ENCODE measurements at places on chromosomes 13 and 19. TPM values are rescaled to one million over a fixed set of nuclear protein-coding genes. Genes with fewer than 3 reads are reported as not detected.

DNA sequence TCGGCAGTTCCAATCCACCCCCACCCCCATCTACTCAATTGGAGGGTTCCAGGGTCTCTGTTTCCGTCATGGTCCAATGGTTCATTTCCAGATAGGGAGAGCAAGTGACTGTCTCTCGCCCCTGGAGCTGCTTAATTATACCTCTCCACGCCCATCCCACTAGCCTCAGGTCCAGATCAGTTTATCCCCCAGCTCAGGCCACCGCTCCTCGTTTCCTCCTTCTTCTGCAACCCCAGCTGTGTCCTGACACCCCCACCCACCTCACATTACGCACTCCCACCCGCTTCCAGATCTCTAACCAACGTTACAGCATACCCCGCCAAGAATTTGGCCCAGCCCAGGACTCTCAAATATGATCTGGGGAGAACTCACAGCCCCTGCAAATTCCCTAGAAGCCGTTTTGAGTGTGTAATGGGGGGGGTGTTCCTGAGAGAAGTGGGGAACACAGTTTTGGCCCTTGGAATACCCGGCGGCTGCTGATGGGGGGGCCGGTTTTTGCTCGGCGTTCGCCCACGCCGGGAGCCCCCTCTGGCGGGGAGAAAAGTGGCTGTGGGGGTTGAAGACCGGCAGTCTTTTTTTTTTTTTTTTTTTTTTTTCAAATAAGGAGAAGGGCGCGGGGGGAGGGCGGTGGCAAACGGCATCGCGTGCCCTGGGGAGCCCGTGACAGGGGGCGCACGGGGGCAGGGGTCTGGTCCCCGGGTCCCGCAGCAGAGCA, 1.7 kb upstream of the PDE4A start:
- DNase-seq, result peak; percentile 66

DNA sequence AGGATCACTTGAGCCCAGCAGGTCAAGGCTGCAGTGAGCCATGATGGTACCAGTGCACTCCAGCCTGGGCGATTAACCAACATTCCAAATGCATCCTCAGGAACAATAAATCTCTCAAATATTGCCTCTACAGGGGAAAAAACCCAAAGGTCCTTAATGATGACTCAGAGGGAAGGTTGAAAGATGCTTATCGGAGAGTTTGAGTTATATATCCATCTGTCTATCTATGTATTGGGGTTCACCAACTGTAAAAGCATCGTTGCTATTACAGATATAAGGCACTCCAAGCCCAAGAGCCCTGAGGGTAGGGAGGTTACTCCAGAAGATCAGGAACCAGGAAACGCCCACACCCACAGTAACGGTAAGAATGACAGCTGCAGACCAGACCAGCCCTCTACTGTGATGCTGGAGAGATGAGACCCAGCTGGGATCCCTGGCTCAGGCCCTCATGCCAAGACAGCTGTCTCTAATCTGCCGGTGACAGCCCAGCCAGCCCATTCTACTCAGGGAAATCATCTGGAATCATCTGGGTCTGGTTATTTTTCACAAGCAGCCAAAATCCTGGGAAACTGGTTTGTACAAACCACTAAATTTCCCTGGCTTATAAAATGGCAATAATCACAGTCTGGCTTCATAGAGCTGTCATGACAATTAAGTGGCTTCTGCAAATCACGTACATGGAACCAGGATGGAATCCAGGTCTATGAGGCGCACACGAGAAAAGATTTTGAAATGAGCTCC, 23.8 kb downstream of the TEX101 start:
- no peak for DNase-seq

GRCh38 chr13:62088165-62088564, 672.5 kb upstream of the PCDH20 start:
- DNase-seq, result no peak

DNA sequence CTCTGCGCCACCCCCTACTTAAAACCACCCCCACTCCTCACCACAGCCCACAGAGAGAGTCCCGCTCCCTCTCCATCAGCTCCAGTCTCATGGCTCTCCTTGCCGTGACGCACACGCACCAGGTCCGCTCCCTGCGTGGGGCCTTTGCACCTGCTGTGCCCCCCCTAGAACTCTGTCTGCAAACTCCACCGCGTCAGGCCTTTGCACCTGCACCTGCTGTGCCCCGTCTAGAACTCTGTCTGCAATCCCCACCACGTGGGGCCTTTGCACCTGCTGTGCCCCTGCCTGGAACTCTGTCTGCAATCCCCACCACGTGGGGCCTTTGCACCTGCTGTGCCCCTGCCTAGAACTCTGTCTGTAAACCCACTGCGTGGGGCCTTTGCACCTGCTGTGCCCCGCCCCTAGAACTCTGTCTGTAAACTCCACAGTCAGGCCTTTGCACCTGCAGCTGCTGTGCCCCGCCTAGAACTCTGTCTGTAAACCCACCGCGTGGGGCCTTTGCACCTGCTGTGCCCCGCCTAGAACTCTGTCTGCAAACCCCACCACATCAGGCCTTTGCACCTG, 4.2 kb downstream of the SHC2 start:
- DNase-seq, result no peak

The ZNF841 gene
- total RNA-seq, result 30.4 TPM

The CYP4F22 gene
- 1.2 TPM for total RNA-seq

The ZNF256 gene
- 9.3 TPM for total RNA-seq
